ENCODE measurements at places on chromosomes 11 and 22. TPM values are rescaled to one million over a fixed set of nuclear protein-coding genes. Genes with fewer than 3 reads are reported as not detected.
A peak's percentile ranks its signal among the peaks of the same experiment; 100 is the strongest.

MFRP gene
- not detected for total RNA-seq

RASL10A gene
- total RNA-seq, result 0.46 TPM

SAA2 gene
- not detected for total RNA-seq

IGF2 gene
- 228 TPM for total RNA-seq

PDGFD gene
- total RNA-seq, result 131 TPM

DNA sequence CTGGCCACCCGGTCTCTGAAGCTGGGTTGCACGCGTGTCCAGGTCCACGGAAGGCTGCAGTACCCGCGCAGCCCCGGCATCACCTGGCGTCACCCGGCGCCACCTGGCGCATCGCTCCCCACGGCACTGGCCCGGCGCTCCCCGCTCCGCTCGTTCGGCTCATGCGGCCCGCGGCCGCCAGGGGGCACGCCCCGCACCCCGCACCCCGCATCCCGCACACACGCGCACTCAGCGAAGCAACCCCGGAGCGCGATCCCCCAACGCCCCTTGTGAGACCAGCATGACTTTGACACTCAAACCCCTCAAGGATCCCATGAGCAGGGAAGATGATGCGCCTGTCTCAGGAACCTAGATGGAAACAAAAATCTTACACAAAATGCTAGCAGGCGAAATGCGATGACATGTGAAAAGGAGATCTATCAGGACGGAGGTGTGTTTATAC, 11.9 kb downstream of the B3GNT6 start:
- DNase-seq, result no peak

DNA sequence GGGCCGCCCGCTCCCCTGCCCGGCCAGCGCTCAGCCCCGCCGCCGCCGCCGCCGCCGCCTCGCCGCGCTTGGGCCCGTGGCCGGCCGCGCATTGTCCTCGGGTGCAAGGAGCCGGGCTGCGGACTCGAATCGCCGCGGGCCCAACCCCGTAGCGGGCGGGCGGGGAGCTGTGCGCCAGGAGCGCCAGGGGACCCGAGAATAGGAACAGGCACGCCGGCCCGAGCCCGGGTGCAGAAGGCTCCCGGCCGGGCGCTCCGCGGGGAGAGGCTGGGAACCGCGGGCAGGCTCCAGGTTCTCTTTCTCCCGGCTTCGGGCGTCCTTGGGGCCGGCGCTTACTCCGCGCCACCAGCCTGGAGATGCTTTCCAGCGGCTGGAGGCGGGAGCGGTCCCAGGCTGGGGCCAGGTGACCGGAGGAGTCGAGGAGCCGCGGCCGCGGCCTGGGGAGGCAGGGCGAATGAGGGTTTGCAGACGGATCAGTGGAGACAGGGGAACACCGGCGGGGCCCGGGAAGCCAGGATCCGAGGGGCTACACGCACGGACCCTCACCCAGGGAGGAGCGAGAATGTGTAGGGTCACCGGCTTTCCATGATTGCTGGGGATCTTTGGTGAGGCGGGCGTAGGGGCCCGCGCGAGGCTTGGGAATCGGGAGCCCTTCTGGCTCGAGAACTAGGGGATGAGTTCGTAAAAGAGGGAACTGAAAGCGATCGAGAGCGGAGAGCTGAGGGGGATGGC, 726 bp downstream of the PKNOX2 start:
- DNase-seq, result peak; percentile 61

- no peak for DNase-seq
These were observed 323 bp upstream of the PANX1 start for GRCh38 chr11:94128291-94128745.

DNA sequence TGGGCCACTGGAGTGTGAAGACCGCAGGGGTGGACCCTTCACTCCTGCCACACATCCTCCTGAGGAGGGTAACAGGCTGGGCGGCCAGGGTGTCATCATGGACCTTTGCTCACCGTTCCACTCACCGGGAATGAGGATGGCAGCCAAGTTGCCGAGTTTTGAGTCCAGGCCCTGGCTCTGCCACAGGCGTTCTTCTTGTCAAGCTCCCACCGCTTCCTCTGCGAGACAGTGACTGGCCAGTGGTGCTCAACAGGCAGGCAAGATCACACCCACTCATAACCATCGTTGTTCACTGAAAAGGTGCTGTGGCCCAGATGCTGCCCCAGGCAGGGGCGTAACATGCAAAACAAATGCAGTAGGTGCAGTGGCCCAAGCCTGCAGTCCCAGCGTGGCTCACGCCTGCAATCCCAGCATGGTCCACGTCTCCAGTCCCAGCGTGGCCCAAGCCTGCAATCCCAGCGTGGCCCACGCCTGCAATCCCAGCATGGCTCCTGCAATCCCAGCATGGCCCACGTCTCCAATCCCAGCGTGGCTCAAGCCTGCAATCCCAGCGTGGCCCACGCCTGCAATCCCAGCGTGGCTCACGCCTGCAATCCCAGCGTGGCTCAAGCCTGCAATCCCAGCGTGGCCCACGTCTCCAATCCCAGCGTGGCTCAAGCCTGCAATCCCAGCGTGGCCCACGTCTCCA, 5.0 kb upstream of the PANX2 start:
- no peak for DNase-seq

DNA sequence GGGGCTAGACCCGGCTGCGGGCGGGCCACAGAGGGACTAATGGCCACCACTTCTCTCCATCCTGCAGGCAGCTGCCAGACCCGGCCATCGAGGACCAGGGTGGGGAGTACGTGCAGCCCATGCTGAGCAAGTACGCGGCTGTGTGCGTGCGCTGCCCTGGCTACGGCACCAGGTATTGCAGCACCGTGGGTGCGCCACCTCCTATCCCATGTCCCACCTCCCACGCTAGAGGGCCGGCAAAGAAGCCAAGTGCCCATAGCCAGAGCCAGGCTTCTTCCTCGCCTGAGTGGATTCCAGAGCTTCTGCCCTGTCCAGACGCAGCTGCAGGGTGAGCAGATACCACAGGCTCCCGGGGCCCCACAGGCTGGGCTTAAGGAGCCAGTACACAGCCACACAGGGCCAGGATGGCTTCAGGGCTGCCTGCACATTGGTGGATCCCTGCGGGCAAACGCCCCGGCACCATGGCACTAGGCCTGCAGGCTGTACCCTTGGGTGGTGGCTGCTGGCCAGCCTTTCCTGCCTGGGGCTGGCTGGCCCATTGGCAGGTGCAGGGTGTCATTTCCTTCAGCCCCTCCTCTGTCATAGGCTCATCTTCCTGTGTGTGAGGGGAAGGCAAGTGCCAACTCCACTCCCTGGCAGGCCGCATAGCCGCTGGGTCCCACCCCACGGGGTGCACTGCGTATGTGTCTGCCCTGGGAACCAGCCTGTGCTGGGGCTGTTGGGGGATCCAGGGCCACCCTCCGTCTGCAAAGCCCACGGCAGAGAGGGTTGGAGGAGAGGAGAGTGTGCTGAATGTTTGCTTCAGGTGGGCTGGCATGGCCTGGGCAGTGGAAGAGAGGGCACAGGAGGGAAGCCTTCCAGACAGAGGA, 16.5 kb upstream of the DGCR8 start:
- DNase-seq, result no peak

DNA sequence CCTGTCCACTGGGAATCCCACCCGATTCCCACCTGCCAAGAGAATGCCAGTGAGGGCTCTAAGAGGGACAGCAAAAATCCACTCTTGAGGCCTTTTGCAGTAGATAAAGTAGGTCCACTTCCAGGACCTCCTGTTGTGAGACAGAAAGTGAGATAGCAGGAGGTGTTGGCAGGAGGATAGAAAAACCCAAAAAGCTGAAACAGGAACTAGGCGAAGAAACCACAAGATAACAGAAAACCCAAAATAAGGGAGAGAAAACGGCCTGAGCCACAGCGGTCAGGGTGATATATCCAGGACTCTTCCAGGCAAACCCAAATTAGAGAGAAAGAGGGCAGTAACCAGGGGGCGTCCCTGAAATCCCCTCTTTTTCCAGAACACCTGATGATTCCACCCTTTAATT, 79.7 kb upstream of the LINC01488 start:
- DNase-seq, result no peak

DNA sequence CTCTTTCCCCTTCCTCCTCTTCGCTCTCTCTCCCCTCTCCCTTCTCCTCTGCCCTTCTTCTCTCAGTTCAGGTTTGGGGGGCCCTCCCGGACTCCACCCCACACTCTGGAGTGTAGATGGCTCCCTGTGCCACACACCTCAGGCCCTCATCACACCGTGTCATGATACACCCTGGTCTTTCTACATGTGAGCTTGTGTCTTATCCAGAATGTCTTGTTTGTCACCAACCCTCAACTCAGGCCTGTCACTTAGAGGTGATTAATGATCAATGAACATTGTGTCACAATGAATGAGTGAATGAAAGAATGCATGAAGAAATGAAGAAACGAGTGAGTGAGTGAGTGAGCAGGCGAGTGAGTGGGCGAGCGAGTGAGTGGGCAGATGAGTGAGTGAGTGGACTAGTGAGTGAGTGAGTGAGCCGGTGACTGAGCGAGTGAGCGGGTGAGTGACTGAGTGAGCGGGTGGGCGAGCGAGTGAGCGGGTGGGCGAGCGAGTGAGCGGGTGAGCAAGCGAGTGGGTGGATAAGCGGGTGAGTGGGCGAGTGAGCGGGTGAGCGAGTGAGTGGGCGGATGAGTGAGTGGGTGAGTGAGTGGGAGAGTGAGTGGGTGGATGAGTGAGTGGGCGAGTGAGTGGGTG, 33.8 kb downstream of the CAPN1 start:
- DNase-seq, result no peak

GRCh38 chr22:31626427-31627150, 35.4 kb downstream of the PISD start:
- DNase-seq, result peak; percentile 66
